ENCODE measurements at places on chromosomes 12 and 14.
A peak's percentile ranks its signal among the peaks of the same experiment; 100 is the strongest.

- DNase-seq, result no peak
Observed at GRCh38 chr14:73149753-73150152, 13.4 kb downstream of the PSEN1 start.

- no peak for DNase-seq
Observed at GRCh38 chr14:67405771-67406170, 6.2 kb downstream of the PLEK2 start.

DNA sequence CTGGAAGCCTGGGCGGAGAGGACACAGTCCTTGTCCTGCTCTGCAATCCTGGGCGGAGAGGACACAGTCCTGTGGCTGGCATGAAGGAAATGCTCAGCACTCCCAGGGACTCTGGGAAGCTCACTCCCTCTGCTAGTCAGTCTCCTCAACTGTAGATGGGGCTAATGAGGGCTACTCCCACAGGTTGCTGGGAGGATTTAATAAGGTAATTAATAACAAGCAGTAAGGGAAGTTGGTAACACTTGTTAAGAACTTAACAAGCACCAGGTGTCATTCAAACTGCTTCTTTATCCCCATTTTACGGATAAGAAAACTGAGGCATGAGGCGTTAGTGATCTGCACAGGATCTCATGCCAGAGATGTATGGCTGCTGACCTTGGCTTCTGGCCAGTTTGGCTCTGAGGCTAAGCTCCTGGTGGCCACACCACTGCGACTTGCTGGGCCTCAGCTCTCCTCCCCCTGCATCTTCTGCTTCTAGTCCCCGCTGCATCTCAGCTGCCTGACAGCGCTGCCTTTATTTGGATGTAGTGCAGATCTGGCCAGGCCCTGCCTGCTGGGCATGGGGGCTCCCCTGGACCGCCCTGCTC lies 54.1 kb upstream of the BEGAIN start:
- DNase-seq, result no peak

- DNase-seq, result no peak
Observed at GRCh38 chr12:116964054-116965050, 53.6 kb downstream of the FBXW8 start.

- DNase-seq, result no peak
Observed at GRCh38 chr14:61125041-61125866, 144.2 kb downstream of the SLC38A6 start.

- no peak for DNase-seq
Observed at GRCh38 chr14:33433396-33433795, 494.7 kb downstream of the NPAS3 start.

GRCh38 chr12:34295366-34296142 lies 273.3 kb downstream of the ALG10 start:
- no peak for DNase-seq

DNA sequence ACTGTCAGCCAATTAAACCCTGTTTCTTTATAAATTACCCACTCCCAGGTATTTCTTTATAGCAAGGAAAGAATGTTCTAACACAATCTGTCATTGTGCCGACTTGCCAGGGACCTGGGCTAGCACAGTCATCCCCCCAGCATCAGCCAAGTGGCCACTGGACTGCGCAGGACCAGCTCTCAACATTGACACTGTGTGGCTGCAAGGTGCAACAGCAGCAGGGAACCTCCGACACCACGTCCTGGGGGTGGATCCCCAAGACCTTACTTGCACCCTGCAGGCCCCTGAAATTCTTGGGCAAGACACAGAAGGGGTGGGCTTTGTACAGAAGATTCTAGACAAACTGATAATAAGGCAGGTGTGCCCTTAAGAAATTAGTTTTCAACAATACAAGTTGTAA lies 309.5 kb downstream of the GLT1D1 start:
- no peak for DNase-seq

DNA sequence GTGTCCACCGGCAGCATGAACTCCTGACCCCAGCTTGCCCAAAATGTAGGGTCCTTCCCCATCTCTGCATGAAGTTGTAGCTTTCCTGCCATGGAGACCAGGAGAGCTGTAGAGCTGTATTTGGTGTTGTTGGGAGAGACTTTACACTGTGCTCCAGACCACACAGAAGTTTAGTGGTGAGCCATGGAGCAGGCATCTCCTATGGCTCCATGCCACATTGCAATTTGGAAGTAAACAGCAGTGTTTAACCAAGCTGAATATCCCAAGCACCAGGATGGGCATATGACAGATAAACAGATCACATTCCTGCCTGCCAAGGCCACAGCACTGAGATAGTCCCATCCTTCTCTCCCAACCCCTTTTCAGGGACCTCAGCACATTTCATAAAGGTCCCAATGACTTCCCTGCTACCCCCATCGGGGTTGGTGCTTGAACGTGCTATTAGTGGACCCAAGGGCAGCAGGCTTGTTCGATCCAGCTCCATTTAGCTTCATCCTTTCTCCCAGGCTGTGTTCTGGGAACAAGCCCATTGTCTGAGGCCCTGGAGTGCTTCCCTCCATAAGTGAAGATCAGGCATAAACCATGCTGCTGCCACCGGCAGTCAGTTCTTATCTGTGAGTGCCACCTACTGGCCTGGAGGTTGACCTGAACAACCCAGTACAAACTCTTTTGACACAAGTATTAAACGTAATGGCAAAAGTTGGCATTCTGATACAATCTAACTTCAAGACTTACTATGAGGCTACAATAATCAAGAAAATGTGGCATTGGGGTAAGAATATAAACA lies 172.3 kb upstream of the ATXN7L3B start:
- DNase-seq, result peak; percentile 5

GRCh38 chr12:130119241-130119861 lies 42.9 kb upstream of the FZD10 start:
- no peak for DNase-seq

DNA sequence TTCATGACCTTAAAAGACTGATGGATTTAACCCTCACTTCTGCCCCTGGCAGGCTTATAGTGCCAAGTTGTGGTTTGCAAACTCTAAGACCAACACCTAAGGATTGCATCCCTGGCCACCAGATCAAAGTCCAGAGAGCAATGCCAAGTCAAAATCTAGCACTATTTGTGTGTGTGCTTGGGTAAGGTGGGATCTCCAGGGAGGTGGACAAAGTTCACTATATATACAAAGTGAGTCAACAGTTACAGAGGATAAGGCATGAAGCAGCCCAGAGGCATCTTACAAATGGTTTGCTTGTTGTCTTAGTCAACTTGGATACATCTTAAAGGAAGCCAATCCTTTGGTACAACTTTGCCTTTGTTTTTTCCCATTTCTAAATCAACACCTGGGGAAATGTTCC lies 137.3 kb downstream of the MSRB3 start:
- DNase-seq, result no peak

GRCh38 chr14:75184039-75184438 lies 7.6 kb upstream of the TMED10 start:
- DNase-seq, result no peak

GRCh38 chr14:97572583-97573458 lies 775.6 kb downstream of the VRK1 start:
- no peak for DNase-seq

GRCh38 chr12:130588696-130589539 lies 127.2 kb downstream of the RIMBP2 start:
- DNase-seq, result no peak

DNA sequence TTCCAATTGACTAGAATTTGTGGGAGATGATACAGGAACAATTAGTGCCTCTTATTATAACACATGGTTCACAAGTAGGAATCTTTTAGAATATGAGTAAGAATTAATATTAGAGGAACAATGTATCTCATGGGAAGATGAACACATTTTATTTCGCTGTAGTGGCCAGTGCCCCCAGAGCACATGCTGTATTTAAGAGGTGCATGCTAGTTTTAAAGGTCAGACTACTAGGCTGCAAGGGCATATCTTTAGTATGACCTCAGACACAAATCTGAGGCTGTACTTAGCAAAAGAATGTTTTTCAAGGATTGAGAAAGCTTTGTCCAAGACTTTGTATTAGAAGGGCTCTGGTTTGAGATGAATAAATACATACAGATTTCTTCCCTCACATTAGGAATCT lies 586.9 kb downstream of the CCER1 start:
- no peak for DNase-seq

- no peak for DNase-seq
Observed at GRCh38 chr14:90319634-90320541, 11.9 kb downstream of the NRDE2 start.

DNA sequence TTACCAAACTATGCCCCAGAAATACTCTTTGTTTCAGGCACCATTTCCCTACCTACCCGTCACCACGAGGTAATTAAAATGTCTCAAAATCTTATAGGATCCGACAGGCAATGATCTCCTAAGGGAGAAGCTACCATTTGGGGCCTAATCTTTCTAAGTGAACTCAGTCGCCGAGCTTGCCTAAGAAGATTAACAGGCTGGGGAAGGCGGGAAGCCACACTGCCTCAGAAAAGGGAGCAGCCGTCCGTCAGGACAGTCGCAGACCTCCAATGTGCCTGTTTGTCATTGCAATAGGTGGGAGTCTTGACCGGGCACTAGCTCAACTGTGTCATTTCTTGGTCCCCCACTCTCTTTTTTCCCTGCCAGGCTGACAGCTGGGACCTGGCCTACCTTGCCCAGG lies 4.6 kb downstream of the TTC7B start:
- DNase-seq, result no peak

DNA sequence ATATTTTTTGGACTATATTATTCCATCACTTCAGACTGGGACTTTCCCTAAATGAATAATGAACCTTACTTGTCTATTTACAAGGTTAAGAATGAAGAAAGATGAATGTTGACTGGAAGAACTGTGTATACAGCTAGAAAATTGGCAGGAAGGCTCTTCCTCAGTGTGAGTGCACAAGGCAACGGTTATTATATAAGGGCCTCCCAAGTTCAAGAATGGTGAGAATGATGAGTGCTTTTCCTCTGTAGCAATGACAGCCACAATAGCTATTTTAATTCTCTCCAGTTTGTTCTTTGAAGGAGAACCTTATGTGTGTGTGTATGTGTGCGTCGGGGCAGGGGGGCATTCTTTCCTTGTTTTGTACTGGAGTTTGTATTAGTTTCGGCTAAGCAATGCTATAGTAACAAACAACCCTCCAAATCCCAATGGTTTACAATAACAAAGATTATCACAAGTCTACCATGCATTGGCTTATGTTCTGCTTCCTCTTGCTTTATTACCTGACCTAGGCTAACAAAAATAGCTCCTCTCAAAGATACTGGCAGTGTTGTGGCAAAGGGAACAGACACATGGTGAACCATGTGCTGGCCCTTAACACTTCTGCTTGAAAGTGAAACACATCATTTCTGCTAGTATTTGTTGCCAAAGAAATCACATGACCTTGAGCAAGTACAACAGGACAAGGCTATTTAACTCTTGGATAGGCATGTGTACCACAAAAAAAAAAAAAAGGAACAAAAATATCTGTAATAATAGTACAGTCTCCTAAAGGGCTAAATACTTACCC lies 139.5 kb downstream of the RMST start:
- DNase-seq, result no peak

- no peak for DNase-seq
Observed at GRCh38 chr14:71591929-71592328, 340.3 kb upstream of the RGS6 start.

GRCh38 chr12:127809275-127809674 lies 457.7 kb upstream of the TMEM132C start:
- no peak for DNase-seq

- no peak for DNase-seq
Observed at GRCh38 chr14:105533811-105534498, 7.6 kb downstream of the TMEM121 start.

DNA sequence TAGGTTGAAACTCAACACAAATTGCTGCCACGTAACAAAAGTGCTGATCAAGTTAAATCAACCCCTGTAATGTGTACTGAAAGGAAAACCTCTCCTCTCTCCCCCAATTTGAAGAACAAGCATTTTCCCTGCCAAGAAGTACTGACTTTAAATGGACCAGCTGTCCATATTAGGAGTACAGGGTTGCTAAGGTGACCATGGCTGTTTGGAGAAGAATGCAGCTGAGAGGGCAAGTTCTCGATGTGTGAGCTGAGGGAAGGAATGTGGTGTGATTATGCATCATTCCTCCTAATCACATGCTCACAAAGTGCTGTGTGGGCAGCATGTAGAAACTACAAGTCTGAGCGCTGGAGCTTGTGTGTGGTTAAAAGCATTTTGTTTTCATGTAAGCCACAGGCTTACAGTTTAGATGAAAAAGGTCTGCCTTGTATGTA lies 50.9 kb upstream of the CCT2 start:
- peak; percentile 47 for DNase-seq

GRCh38 chr12:26767865-26768264 lies 65.1 kb downstream of the ITPR2 start:
- DNase-seq, result no peak

DNA sequence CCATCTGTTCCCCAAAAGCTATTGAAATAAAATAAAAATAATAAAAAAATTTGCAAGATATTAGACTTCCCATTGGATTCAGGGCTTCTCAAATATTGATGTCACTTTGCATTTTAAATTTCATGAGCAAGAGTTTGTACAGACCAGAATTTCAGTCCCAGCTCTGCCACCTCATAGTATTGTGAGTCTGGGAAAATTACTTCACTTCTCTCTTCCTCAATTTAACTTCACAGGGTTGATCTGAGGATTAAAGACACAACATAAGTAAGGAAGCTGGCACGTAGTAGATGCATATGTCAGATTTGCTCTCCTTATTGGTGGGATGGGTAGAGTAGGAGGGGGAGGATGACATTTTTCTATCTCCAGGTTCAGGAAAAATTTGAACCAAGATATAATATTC lies 32.8 kb downstream of the COX8C start:
- no peak for DNase-seq

DNA sequence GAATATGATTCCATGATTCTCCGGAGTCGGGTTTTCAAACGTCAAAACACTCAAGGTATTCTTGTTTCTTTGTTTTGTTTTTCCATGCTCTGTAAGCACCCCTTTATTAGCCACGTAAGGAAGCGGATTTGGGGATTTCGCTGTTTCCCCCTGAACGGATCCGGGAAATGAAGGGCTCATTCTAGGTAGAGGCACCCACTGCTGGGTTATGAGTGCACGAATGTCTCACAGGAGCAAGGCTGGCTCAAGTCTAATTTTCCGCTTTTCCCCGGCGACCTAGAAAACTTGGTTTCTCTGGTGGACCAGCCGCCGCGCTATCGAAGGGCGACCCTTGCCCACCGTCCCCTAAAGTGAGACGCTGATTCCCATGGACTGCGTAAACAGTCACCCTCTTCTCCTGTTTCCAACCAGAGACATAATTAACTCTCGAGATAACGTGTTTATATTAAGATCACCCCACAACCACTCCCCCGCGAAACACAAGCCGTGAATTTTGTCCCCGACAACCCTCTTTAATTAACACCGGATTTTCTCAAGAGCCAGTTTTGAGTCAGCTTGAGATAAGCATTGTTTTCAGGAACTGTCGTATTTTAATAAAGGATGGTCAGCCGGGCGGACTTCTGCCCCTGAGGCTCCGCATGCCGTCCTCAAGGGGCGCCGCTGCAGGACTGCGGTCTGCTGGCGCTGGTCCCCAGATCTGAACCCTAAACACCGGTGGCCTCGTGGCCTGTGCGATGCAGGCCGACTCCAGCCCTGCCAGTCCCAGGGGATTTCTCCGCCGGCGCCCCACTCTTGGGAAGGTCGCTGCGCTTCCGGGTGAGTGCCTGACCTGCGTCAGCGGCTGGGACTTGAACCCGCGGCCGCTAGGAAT lies 515 bp upstream of the ABCC9 start:
- no peak for DNase-seq

- DNase-seq, result no peak
Observed at GRCh38 chr12:26123482-26123980, 1.3 kb downstream of the BHLHE41 start.

Data from GM10248 (cell line).